ENCODE measurements at places on chromosomes 4 and X. TPM values are rescaled to one million over a fixed set of nuclear protein-coding genes. Genes with fewer than 3 reads are reported as not detected.

- DNase-seq: no peak
Measured at GRCh38 chrX:6021316-6022091, 207.2 kb downstream of the NLGN4X start.

GRCh38 chrX:72676465-72676864, 37.6 kb downstream of the PHKA1 start:
- no peak for DNase-seq

DNA sequence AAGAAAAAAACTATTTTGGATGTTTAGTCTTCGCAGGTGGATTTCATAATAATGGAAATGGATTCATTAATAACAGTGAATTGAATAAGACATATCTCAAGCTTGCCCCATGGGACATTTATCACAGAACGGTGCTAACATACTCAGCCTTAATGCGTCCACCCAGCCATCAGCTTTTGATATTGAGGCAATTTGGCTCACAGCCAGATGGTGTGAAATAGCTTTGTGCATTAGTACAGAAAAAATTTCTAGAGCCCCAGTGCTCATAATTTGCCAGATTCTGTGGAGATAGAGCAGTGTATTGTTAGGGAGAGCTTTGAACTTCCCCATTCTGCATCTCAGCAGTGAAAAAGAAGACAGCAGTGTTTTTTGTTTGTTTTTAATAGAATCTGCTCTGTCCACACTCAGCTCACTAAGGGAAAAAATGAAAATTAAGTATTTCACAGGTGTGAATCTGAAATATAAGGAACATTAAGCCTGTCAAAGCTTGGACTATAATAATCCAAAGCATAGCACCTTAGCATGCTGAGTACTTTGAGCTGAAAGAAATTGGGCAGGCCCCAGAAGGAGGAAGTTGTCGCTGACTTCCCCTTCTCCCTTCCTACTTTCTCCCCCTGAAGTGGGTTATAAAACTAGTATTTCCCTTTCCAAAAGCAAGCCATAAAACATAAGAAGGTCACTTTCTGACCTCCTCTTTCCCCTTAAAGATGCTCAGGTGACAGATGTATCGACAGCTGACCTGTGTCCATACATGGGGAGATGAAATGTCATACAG, 295.8 kb downstream of the MAGEB5 start:
- DNase-seq: no peak

DLG3 gene
- total RNA-seq: 9.7 TPM

HSFX1 gene
- total RNA-seq: 2.1 TPM

HDAC6 gene
- 124 TPM for total RNA-seq

GPR173 gene
- total RNA-seq: 12.6 TPM
